GDM1 (cell line): ENCODE measurements at places on chromosomes 5 and 9.

DNA sequence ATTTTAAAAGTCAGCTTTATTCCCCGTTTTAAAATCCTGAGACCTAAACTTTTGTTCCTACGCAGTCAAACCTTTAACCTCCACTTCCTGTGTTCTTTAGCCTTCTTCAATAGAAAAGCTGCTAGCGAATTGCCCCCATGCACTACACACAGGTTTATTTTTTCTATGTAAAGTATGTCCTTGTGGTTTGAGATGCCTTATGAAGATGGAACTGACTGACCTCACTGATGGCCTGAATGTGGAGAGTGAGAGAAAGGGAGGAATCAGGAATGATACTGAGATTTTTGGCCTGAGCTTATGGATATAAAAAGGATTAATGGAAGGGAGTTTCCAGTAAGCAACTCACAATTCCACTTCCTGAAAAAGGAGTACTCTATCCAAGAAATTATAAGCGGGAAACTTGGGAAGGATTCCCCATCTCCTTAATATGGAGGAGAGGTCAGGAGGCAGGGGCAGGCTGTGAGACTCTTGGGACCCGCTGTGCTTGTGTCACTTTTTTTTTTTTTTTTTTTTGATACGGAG, 89.5 kb downstream of the UGCG start:
- DNase-seq: no peak

DNA sequence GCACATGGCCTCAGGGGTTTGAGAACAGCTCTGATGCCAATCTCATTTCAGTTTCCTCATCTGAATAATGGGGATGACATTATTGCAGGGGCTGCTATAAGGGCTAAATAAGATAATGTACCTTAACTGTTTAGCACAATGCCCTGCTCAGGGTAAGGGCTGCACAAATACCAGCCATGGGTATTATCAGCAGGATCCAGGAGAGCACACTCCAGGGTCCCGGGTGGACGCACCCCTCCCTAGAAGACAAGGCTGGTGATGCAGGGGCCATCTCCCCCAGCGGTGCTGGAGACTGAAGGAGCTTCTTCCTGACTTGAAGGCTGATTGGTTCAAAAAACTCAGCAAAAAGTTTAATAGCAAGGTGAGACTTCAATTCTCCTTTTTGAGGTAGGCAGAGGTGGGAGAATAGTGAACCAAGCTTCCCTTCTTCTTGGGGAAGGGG, 2.7 kb upstream of the CXXC5 start:
- no peak for DNase-seq

- DNase-seq: no peak
Measured at GRCh38 chr9:113215132-113215531, 5.9 kb downstream of the FKBP15 start.

- no peak for DNase-seq
Measured at GRCh38 chr9:85151162-85151561, 481.6 kb downstream of the NTRK2 start.

DNA sequence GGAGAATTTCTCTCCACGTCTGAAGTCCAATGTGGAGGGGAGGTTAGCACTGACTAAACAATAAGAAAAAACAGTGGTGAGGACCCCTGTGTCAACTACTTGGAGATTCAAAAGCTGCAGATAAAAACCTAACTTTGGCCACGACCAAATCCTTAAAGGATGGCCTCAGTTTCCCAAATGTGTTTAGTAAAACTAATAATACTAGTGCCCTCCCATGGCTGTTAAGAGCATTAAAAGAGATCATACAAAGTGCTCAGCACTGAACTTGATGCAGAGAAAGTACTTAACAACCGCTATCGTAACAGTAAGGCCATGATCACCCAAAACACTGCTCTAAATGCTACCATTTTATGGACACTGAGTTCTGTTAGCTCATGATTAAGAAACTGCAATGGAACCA, 288.4 kb downstream of the EBF1 start:
- DNase-seq: no peak

DNA sequence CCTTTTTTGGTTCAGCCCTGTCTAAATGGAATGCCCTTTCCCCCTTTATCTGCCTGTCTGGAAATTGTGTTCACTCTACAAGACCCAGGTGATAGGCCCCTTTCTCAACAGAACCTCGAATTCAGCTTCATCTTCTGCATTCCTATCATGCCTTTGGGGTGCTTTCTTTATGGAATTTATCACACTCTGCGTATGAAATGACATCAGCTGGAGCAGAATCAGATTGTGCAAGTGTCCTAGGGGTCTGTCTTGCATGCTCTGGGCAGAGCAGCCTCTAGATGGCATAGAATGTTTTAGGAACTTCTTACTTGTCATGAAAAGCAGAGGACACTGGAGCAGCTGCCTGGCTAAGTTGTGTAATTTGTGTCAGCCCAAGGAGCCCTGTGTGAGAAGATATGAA, 84.9 kb downstream of the ISL1 start:
- no peak for DNase-seq

DNA sequence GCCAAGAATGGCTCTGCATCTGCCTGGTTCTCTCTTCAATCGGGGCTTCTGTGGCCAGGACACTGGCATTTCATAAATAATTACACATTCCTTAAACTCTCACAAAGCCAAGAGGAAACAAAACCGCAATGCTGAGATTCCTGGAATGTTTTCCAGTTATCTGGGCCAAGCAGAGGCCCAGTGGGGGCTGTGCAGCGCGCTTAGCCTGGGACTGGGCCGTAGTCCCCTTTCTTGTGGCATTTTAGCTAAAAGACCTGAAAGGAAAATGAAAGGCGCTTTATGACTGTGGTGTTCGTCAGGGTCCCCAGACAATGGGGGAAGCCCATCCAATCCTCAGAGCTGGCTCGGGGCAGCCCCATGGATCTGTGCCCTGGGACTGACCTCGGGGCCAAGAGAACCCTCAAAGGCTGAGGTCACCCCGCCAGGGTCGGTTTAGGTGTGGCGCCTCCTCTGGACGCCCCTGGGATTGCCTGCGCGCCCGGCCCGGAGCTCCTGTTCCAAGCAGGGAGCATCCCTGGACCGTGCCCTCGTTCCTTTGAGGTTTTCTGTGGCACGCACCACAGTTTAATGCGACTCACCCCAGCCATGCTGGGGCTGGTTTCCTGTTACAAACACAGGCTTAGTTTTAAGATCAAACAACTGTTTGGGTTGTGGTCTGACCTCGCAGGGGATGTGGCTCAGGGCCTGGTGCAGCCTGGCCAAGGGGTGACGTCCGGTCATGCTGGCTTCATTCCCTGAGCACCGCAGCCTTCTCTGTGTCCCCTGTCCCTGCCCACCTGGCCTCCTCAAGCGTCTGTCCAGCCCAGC, 51.5 kb upstream of the NKD2 start:
- no peak for DNase-seq

GRCh38 chr5:157076558-157076957, 17.6 kb upstream of the HAVCR1 start:
- no peak for DNase-seq

- no peak for DNase-seq
Measured at GRCh38 chr5:5009240-5009639, 130.9 kb upstream of the ADAMTS16 start.

DNA sequence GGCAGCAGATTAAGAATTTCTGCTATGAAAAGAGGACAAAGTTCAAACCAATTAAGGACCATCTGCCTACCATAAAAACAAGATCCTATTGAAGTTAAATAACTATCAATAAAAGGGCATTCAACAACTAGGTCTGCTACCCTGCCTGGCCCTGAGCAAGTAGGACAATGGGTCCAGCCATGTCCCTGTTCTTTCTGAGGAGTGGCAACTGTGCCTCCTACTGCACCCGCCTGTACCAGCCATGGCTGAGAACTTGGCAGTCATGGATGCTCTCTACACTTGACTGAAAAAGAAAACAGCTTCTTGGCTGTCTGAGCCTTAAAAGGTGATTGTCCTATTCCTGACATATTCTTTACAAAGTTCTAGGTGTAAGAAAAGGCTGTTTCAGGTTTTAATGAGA, 652.4 kb downstream of the PDE4D start:
- no peak for DNase-seq

GRCh38 chr9:21715408-21715807, 87.0 kb upstream of the MTAP start:
- no peak for DNase-seq

DNA sequence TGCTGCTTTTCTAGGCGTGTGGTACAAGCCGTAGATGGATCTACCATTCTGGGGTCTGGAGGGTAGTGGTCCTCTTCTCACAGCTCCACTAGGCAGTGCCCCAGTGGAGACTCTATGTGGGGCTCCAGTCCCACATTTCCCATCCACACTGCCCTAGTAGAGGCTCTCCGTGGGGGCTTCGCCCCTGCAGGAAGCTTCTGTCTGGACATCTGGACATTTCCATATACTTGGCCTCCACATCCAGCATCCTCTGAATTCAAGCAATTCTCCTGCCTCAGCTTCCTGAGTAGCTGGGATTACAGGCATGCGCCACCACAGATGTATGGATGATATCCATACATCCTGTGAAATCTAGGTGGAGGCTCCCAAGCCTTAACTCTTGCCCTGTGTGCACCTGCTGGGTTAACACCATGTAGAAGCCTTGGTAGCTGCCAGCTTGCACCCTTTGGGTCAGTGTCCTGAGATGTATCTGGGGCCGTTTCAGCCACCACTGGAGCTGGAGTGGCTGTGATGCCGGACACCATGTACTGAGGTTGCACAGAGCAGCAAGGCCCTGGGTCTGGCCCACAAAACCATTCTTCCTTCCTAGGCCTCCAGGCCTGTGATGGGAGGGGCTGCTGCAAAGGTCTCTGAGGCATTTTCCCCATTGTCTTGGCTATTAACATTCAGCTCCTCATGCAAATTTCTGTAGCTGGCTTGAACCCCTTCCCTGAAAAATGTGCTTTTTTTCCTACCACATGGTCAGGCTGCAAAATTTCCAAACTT, 84.0 kb downstream of the EHMT1 start:
- no peak for DNase-seq

GRCh38 chr5:73213566-73213998, 40.6 kb downstream of the TMEM174 start:
- no peak for DNase-seq

DNA sequence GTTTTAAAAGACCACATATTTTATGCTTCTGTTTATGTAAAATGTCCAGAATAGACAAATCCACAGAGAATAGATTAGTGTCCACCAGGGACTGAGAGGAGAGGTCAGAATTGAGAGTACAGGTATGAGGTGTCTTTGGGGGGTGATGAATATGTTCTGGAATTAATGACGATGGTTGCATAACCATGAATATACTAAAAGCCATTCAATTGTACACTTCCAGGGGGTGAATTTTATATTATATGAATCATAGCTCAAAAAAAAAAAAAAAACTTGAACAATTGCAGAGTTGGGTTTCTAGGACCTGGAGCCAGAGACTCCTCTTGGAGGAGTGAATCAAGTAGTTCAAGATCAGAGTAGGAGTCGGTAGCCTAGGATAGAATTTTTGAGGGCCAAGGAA, 57.8 kb upstream of the RUSC2 start:
- no peak for DNase-seq

GRCh38 chr9:7320841-7321240, 478.7 kb downstream of the DMAC1 start:
- DNase-seq: no peak

DNA sequence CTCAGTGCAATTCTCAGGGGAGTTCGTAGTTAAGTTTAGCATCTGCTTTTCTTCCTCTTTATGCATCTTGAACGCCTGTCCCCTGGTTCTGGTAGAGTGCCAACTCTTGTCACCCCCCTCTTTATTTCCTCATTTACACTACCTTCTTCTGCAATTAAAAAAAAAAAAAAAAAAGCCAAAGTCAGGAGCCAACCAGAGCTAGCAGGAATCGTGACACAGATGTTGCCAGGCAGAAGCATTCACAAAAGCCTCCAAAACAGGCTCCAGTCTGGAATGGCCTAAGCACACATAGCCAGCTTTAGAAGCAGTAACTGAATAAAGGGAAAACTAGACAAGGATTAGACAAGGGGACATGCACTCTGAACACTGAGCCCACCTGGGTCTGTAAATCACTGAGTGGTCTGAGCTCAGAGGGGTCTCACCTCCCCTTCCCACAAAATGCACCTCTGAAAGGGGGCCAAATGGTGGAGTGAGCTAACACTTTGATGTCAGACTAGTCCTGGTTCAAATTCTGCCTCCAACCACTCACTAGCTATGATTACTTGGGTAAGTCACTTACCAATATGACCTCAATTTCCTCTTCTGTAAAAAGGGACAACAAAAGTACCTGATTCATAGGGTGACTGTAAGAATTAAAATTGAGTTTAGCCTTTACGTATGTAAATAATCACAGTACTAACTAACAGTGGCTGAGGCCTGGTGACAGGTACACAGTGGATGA, 2.0 kb downstream of the CD74 start:
- peak; percentile 87 for DNase-seq

DNA sequence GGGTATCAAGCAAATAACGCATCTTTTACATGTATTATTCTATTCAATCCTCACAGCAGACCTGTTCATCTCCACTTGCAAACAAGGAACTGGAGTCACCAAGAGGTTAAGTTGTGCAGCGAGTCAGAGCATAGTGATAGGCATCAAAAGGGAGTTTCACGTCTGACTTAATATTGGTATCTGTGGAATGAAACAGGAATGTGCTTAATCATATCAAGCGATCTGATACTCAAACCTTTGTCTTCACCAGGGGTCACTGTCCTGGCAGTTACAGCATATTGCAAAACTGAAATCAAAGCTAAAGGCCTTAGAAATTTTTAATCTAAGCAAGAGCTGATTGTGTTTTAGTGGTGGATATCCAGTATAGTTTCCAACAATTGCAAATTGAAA, 271.6 kb downstream of the PLK2 start:
- DNase-seq: no peak

- DNase-seq: no peak
Measured at GRCh38 chr5:163878490-163878889, 373.1 kb downstream of the MAT2B start.

- DNase-seq: no peak
Measured at GRCh38 chr5:78765756-78766411, 117.3 kb upstream of the LHFPL2 start.

GRCh38 chr9:126326228-126327005, at the start of gene MVB12B:
MVB12B (plus strand) TSS chr9:126326829; CDS start chr9:126326930, 101 bp downstream.
- no peak for DNase-seq

- no peak for DNase-seq
Measured at GRCh38 chr5:174046558-174046957, 1.1 kb downstream of the NSG2 start.

DNA sequence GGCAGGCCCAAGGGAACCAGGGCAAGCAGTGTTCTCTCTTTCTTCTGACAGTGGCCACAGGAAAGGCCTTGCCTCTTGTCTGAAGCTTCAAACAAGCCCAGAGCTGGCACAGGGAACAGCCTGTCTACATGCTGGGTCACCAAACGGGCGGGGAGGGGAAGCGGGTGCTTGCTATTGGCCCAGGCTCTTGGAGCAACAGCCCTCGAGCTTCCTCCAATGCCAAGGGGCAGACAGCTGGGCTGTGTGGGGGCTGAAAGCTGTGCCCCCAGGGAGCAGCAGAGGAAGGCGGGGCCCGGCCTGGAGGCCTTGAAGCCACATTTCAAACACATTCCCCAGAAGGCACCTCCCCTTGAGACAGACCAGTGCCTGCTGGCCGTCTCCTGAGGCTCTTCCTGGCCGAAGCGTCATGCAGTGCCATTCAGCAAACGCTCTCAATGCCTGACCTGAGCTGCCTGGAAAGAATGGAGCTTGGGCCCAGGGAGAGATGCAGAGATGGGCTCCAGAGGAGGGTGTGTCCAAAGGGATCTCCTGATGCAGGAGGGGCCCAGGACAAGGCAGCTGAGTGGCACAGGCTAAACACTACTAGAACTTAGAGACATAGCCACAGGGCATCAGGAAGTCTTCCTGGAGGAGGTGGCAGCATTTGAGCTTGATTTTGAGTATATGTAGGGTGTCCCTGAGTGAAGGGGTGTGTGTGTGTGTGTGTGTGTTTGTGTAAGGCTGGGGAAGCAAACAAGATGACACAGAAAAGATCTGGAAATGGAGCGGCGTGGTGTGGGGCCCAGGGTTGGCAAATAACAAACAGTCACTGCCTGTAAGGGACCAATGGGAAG, 2.5 kb downstream of the FIBCD1 start:
- no peak for DNase-seq
